ENCODE measurements at places on chromosomes 11 and 22.

- no peak for DNase-seq
Observed at GRCh38 chr22:48783821-48784266, 1043.8 kb downstream of the BRD1 start.

DNA sequence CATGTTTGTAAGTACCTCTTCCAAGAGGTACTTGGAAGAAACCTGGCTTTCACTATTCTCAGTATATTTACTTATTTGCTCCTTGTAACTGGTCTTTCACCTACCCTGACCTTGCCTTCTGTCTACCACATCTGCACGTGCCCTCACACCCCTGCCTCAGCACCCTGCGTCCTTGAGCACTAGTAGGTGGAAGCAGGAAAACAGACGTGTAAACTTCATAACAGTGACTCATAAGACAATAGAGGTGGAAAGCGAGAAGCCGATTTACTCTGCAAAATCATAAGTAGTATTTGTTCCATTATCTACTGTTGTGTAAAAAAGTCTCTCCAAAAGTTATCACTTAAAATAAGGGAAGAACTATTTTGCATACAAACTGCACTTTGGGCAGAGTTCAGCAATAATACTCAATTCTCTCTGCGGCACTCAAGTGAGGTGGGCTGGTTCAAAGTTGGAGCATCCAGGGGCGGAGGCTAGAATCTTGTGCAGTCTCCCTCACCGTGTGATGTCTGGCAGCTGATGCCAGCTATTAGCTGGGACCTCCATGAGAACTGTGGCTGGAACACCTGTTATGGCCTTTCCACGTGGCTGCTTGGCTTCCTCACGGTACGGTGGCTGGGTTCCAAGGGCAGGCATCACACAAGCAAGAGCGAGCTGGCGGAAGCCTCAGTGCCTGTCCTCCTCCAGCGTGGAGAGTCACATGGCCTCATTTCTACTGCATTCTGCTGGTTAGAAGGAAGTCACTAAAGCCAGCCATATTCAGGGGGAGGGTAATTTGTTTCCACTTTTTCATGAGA lies 30.4 kb downstream of the PACS1 start:
- no peak for DNase-seq

- DNase-seq, result no peak
Observed at GRCh38 chr11:11028017-11028692, 170.3 kb upstream of the ZBED5 start.

- DNase-seq, result no peak
Observed at GRCh38 chr11:105189581-105189980, 50.0 kb upstream of the CARD18 start.
